ENCODE measurements at places on chromosomes 11 and 22.

DNA sequence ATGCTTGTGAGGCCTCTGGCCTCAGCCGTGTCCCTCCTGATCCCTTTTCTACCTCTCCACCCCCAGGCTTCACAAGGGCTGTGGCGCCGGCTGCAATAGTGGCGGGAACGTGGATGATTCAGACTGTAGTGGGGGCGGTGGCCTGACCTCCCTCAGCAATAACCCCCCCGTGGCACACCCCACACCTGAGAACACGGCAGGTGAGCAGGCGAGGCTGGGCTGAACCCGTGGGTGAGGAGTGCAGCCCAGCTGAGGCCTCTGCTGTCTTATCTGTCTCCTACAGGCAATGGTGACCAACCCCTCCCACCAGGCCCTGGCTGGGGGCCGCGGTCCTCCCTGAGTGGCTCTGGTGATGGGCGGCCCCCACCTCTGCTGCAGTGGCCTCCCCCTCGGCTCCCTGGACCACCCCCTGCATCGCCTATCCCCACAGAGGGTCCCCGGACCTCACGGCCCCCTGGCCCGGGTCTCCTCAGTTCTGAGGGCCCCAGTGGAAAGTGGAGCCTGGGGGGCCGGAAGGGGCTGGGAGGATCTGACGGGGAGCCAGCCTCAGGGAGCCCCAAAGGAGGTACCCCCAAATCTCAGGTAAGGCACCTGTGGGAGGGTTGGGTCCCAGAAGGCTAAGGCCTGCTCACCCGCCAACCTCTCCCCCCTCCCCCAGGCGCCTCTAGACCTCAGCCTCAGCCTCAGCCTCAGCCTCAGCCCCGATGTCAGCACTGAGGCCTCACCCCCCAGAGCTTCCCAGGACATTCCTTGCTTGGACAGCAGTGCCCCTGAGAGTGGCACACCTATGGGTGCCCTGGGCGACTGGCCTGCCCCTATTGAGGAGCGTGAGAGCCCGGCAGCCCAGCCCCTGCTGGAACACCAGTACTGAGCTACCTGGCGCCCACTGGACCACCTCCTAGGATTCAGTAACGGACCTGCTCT is 1.5 kb upstream of the SIPA1 start:
- H3K4me1 ChIP-seq: peaks cover 47% of the 10 kb centered on the region
- peaks cover 2% of the 10 kb centered on the region for H3K36me3 ChIP-seq
- H3K27ac ChIP-seq: peak overlapping the region; percentile 98
- DNase-seq: no peak

DNA sequence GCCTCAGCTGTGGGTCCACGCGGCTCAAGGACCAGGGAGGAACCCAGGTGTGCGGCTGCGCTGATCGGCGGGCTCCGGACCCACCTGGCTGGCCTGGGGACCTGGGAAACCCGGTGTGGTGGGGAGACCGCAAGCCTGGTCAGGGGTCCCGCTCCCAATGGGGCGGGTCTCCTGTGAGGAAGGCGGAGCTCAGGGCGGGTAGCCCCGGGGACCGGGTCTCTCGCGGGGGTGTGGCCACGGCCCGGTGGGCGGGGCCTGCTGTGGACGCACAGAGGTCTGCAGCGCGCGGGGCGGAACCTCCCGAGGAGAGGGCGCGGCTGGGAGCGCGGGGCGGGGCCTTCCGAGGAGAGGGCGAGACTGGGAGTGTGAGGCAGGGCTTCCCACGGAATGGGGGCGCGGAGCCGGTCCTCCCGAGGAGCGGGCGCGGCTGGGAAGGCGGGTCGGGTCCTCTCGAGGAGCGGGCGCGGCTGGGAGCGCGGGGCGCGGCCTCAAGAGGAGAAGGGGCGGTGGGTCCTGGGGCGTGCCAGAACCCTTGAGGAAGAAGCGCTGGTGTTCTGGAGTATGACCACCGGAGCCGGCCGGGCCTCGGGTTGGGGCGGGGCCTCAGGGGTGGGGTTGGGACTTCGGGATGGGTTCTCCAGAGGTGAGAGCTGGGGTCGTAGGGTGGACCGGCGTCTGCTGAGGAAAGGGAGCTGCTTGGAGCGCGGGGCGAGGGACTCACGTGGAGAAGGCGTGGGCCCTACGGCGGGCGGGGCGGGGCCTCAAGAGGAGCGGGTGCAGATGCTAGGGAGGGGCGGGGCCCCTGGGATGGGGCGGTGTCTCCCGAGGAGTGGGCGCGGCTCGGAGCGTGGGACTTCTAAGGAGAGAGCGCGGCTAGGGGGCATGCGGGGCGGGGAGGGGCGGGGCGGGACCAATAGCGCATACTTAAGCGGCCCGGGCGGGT is 20.8 kb downstream of the DGCR6L start:
- H3K27me3 ChIP-seq: peaks cover 3% of the 10 kb centered on the region
- H3K4me1 ChIP-seq: peaks cover 9% of the 10 kb centered on the region
- peak overlapping the region; percentile 80 for H3K27ac ChIP-seq
- peak; percentile 79 for DNase-seq
- H3K36me3 ChIP-seq: no peaks in the 10 kb centered on the region

DNA sequence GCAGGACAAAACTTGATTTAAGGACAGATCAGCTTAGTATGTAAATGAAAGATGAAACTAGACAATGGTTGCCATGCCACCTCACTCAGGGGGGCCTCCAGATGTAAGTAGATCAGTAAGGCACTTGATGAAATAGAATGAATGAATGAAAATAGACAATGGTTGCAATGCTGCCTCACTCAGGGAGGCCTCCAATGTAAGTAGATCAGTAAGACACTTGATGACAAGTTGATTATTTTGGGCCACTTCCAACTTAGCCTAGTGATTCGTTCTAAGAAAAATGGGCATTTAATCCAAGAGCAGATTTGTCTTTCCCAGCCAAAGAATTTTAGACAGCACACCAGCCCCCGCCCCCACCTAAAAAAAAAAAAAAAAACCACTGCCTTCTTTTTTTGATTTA is 19.2 kb upstream of the SLC5A12 start:
- H3K4me1 ChIP-seq: no peaks in the 10 kb centered on the region
- no peak overlapping the region for H3K4me3 ChIP-seq
- no peak overlapping the region for H3K27ac ChIP-seq
- H3K36me3 ChIP-seq: no peaks in the 10 kb centered on the region
- H3K27me3 ChIP-seq: no peaks in the 10 kb centered on the region

DNA sequence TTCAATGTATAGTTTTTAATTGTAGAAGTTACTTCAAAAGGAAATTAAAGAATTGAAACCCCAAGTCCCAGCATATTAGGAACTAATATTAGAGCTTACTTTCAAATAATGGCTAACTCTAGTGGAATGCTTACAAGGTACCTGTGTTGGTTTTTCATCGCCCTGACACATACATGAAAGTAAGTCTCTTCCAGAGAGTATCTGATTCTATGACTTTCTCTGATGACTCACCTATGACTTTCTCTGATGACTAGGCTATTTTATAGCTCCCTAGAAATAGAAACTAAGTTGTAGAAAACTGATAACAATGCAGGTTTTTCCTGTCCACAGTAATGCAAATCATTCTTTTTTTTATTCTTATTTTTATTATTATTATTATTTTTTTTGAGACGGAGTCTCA is 33.6 kb upstream of the MMP7 start:
- DNase-seq: no peak
- H3K27ac ChIP-seq: no peak overlapping the region
- H3K4me1 ChIP-seq: peaks cover 49% of the 10 kb centered on the region
- H3K4me3 ChIP-seq: no peak overlapping the region

DNA sequence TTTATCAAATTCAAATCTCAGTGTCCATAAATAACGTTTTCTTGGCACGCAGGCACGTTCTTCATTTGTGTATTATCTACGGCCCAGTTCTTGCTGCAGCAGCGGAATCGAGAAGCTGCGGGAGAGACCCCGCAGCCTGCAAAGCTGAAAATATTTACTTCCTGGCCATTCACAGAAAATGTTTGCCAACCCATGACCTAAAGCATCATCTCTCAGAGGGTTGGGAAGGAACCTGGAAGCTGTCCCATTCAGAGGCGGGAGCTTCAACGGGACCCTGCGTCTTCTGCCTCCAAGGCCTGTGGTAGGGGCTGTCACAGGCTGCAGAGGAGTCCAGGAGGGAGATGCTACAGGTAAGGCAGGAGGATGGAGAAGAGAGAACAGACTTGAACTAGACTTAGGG is 319.2 kb downstream of the MN1 start:
- no peaks in the 10 kb centered on the region for H3K36me3 ChIP-seq
- H3K27me3 ChIP-seq: peaks cover 7% of the 10 kb centered on the region
- no peaks in the 10 kb centered on the region for H3K4me1 ChIP-seq
- no peak overlapping the region for H3K4me3 ChIP-seq
- no peak overlapping the region for H3K27ac ChIP-seq
- no peak for DNase-seq

DNA sequence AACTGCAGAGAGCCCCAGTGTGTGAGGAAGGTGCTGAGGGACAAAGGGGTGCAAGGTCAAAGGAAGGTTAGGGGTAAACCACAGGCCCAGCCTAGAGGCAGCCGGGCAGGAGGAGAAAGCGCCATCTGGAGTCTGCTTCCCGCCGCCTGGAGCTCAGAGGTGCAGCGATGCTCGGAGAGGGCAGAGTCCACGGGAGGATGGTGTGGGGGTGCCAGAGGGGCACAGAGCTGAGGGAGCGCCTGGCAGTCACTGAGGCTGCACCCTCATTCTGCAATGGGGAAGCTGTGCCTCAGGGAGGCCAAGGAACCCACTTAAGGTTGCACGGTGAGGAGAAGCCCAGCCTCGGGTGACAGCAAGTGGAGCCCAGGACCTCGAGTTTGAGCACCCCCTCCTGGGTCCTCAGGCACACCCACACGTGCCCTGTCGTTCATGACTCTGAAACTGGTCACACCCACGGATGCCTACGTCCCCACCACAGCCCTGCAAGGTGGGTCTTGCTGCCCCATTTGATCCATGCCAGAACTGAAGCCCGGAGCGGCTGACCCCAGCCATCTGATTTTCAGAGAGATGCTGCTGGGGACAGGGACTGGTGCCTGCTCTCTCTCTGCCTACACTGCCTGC is 1.6 kb downstream of the IL2RB start:
- DNase-seq: peak; percentile 42
- H3K27ac ChIP-seq: peak overlapping the region; percentile 97
- H3K27me3 ChIP-seq: no peaks in the 10 kb centered on the region
- peaks cover 23% of the 10 kb centered on the region for H3K36me3 ChIP-seq
- peak overlapping the region; percentile 90 for H3K4me3 ChIP-seq

DNA sequence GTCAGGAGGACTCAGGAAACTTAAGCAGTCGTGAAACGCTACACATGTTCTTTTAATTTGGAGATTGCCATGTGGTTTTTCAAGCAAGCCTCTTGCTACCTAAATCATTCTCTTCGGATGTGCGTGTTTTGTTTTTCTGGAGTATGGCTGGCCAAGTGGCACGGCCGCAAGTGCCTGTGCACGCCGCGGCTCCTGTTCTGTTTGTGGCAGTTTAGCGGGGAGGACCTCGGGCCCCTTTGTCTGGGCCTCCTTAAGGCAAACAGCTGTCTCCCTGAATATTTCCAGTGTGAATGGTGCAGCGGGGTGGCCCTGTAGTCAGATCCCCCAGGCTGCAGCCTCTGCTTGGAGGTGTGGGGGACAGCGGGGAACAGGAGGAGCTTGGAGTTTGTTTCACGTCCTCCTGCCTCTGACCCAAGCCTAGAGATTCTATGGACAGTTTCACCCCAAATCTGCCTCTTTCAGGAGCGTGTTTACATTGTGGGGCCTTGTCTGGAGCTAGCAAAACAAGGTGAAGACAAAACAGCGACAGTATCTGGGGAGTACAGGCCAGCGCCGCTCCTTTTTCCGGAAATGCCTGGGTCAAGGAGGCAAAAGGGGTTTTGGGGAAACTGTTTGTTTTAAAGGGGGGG is 1.3 kb downstream of the LRP5 start:
- H3K4me1 ChIP-seq: peaks cover 18% of the 10 kb centered on the region
- DNase-seq: no peak
- H3K36me3 ChIP-seq: no peaks in the 10 kb centered on the region
- peak overlapping the region; percentile 75 for H3K4me3 ChIP-seq
- peaks cover 11% of the 10 kb centered on the region for H3K27me3 ChIP-seq

DNA sequence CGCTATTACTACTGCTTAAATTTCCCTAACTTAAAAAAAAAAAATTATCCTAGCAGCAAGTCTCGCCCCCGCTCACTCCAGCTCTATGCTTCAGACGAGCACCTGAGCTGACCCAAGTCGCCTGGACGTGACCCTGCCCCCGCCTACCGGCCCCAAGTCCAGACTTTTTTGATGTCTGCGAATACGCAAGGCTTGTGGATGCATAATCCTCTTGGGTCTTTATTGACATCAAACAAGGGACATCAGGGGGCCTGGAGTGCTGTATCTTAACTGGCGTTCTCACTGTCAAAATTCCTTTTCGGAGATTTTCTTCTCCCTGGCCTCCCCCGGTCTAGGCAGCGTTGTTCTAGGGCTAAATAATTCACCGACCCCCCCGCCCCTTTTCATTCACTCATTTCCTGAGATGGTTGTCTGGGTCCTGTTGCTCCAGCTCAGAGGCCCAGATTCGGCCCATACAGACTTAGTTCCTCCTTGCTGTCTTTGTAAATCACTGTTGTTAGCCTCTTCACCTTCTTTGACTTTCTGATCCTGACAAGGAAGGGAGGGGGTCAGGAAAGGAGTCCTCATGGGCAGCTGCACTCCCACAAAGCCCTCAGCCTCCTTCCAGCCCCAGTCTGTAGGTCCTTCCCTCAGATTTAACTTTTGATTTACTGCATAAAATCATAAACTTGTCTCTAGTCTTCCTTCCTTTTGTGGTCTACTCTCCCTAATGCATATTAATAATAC is 601 bp upstream of the LRP4 start:
- DNase-seq: no peak
- peaks cover 20% of the 10 kb centered on the region for H3K4me1 ChIP-seq
- H3K36me3 ChIP-seq: no peaks in the 10 kb centered on the region
- H3K4me3 ChIP-seq: peak overlapping the region; percentile 77

- peaks cover 58% of the 10 kb centered on the region for H3K4me1 ChIP-seq
- no peaks in the 10 kb centered on the region for H3K36me3 ChIP-seq
- no peaks in the 10 kb centered on the region for H3K27me3 ChIP-seq
Observed at GRCh38 chr22:40593460-40594273, 42.9 kb downstream of the MRTFA start.

- peaks cover 79% of the 10 kb centered on the region for H3K4me1 ChIP-seq
- DNase-seq: no peak
- no peaks in the 10 kb centered on the region for H3K36me3 ChIP-seq
Observed at GRCh38 chr11:48002561-48002960, 22.2 kb downstream of the PTPRJ start.

DNA sequence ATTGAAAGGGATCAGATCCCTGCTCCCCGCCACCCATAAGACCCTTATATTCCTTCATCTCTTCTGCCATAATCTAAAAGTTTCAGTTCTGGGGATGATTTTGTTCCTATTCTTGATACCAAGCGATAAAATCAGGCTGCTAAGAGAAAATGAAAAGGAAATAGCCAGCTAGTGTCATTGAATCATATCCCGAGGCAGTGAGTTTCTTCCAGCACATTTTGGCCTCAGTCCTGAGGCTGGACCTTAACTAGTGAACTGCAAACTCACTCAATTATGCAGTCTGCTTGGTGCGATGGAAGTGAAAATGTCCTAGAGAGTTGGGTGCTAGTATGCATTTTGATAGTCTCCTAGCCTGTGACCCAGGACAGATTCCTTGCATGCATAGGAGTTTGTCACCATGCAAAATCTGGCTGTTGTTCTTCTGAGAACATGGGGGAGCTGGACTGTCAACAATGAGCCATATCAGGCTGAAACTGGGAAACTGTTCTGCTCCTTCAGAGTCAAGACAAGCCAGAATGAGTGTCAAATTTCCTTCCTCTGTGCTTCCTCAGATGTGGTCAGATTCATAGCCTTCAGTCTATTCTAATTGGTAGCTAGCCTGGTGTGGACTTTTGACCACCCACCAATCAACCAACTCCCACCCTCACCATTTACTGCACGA is 102.9 kb downstream of the CCDC81 start:
- no peak for DNase-seq
- no peaks in the 10 kb centered on the region for H3K36me3 ChIP-seq
- peaks cover 2% of the 10 kb centered on the region for H3K27me3 ChIP-seq
- H3K4me1 ChIP-seq: no peaks in the 10 kb centered on the region

GRCh38 chr11:128297091-128297651 is 290.2 kb downstream of the ETS1 start:
- no peaks in the 10 kb centered on the region for H3K36me3 ChIP-seq
- no peaks in the 10 kb centered on the region for H3K27me3 ChIP-seq
- no peak for DNase-seq
- H3K4me3 ChIP-seq: no peak overlapping the region
- H3K27ac ChIP-seq: peak overlapping the region; percentile 95
- peaks cover 52% of the 10 kb centered on the region for H3K4me1 ChIP-seq

Data from naive thymus-derived CD8-positive, alpha-beta T cell (primary cell).